ENCODE measurements at places on chromosomes 16 and 17.

- DNase-seq = peak; percentile 59
Observed at GRCh38 chr17:72244494-72244893, 123.7 kb downstream of the SOX9 start.

GRCh38 chr17:31534223-31534888, 142.9 kb downstream of the RAB11FIP4 start:
- DNase-seq = no peak

DNA sequence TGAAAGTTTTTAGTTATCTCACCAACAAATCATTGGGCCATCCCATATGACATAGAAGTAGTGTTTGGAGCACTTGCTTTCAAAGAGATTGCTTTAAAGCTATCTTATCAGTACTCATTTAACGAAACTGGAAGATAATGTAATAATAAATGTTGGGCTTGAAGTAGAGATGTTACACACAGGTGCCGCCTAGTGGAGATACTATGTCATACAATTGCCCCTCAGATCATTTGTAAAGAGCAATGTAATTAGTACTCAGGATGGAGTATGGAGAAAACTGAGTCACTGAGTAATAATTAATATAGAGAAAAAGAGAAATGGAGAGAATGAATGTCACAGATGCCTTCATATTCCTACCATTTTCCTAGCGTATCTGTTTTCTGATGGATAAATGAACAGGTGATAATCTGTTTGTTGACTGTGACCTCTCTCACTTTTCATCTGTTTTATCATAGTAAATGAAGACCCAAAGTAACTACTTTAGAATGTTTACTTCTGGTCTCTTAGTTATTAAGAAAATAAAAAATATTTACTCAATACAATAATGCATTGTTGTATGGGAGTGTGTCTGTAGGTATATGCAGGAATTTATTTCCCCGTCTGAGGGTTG, 80.4 kb downstream of the EFCAB5 start:
- DNase-seq = peak; percentile 70

GRCh38 chr17:43637563-43638323, 24.0 kb downstream of the MEOX1 start:
- DNase-seq = no peak

DNA sequence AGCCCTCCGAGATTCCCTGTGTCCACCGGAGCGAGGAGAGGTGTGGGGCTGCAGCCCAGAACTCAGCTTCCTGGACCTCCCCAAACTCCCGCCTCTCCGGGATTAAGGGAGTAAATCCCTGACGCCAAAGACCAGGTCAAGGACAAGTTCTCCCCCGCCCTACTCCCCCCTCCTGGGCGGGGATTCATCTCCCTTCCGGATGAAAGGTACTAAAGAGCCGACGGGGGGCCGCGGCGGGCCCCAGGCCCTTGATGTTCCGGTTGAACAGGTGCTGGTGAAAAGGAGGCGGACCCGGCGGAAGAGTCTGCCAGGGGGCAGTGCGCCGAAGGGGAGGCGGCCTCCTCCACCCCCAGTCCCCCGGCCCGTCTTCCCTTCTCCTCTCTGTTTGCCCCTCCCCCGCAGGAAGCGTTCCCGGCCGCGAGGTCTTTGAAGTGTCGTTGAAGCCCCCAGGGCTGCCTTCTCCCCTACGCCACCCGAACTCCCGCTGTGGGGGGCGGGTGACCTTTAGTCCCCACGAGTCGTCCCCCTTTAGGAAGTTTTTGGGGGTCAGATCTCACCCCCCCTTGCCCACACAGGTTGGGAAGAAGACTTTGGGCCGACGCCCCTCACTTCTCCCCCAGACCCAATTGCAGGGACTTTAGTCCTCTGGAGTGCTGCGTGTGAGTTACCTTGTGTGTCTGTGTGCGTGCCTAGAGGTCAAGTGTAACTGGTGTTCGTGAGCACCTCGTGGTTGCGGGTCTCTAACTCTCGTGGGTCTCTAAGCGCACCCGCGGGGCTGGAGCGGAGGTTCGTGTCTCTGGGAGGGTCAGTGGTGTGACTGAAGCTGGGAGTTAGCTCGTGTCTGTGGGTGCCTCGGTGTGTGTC, 1.1 kb upstream of the MLLT6 start:
- DNase-seq = peak; percentile 55

GRCh38 chr17:4453812-4454591, 20.3 kb downstream of the SPNS3 start:
- no peak for DNase-seq

- DNase-seq = no peak
Observed at GRCh38 chr17:2850991-2851390, 54.8 kb downstream of the RAP1GAP2 start.

GRCh38 chr16:80380514-80380913, 160.3 kb upstream of the DYNLRB2 start:
- no peak for DNase-seq

DNA sequence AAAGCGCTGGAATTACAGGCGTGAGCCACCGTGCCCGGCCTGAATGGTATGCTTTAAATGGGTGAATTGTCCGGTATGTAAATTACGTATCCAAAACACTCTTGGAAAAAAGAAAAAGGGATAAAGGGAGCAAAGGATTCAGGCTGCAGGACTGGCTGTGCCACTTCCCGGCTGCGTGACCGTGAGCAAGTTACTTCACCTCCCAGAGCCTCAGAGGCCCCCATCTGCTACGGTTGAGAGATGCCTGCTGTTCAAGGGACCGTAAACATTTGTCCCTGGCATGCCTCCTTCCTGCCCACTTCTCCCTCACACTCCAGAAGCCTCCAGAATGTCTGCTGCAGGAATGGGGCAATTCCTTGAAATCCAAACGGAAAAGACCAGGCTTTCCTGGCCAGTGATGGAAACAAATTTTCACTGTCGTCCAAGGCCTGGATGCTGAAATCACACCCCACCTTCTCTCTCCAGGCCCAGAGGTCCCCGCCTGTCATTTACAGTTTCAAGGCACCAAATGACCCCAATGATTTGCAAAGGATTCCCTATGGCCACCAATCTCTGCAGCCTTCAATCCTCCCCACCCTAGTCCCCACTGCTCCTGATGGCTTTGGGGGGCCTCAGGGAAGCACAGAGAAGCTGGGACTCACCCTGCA, 22.9 kb upstream of the LITAF start:
- DNase-seq = no peak
